Heart right ventricle (tissue), 16 donors: ENCODE measurements at places on chromosomes 6 and 20. TPM values are rescaled to one million over a fixed set of nuclear protein-coding genes. Genes with fewer than 3 reads are reported as not detected.

AKAP7 gene
- polyA plus RNA-seq = 3.5 TPM

GRCh38 chr6:161951126-161951525 is 677.3 kb upstream of the AGPAT4 start:
- DNase-seq = no peak

GRCh38 chr6:133241901-133242636 is 912 bp downstream of the EYA4 start:
- peak; percentile 4 for DNase-seq

DNA sequence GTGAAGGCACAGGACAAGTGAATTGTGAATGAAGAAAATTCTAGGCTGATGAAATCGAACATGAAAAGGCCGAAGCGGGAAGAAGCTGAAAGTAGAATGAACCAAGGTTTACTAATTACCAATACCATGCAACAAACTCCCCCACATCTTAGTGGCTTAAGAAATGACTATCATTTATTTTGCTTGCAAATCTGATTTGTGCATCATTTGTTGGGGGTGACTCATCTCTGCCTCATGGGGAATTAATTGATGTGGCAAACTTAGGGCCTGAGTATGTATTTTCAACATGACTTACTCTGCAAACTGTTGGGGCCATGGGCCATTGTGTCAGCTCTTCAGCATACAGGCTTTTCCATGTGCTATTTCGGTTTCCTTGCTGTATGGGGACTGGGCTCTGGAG is 26.8 kb downstream of the PPP1R14C start:
- DNase-seq = no peak

- no peak for DNase-seq
Observed at GRCh38 chr6:428047-428603, 36.6 kb downstream of the IRF4 start.

DNA sequence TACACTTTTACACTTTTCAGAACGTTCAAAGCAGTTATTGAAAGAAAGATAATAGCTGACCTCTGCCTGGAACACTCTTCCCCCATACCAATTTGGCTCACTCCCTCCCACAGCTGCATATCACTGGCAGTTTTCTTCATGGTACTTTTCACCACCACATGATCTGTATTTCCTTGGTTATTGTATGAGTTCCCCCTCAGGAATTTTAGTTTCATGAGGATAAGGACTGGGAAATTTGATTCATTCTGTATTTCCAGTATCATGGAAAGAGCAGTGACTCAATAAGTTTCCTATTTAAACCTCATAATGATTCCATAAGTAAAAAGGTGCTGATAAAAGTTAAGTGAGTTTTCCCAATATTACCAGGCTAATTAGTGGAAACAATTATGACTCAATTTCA is 16.0 kb downstream of the HTR1B start:
- DNase-seq = no peak

BPI gene
- polyA plus RNA-seq = not detected

C6orf15 gene
- not detected for polyA plus RNA-seq

DNA sequence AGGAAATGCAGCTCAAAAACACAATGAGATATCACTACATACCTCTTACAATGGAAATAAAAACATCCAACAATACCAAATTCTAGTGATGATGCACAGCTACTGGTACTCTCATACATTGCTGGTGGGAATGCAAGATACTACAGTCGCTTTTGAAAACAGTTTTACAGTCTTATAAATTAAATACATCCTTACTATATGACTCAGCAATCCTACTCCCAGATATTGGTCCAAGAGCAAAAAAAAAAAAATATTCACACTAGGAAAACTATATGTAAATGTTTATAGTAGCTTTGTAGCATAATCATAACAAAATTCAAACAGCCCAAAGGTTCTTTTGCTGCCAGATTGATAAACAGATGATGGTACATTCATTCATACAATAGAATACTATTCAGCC is 217.4 kb upstream of the FAM83B start:
- no peak for DNase-seq

- no peak for DNase-seq
Observed at GRCh38 chr6:96545882-96546281, 17.0 kb upstream of the FHL5 start.

IER3 gene
- 25.3 TPM for polyA plus RNA-seq

GRCh38 chr6:34190504-34191122 is 44.7 kb upstream of the GRM4 start:
- no peak for DNase-seq

SEC63 gene
- 27.4 TPM for polyA plus RNA-seq

TRAPPC3L gene
- polyA plus RNA-seq = 0.22 TPM

- no peak for DNase-seq
Observed at GRCh38 chr20:35120012-35120701, 27.0 kb downstream of the EDEM2 start.

- DNase-seq = no peak
Observed at GRCh38 chr20:42510686-42511085, 679.0 kb downstream of the PTPRT start.
